ENCODE measurements at places on chromosomes 13 and 19.
A peak's percentile ranks its signal among the peaks of the same experiment; 100 is the strongest.

DNA sequence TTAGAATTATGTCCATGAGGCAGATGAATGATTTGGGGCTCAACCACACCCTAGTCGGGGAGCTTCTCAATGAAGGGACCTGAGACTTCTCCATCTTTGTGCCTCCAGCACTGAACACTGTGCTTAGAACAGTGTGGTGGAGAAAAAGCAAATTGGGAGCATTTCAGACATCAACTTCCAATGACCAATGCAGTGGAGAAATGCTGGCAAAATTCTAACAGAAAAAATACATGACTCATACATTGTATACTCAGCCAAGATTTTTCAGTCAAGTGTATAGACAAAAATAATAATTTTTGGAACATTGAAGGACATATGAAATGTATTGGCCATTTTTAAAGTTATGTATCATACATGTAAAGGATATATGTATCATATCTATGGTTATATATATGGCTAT is 134.7 kb downstream of the FGF14 start:
- DNase-seq, result no peak

DNA sequence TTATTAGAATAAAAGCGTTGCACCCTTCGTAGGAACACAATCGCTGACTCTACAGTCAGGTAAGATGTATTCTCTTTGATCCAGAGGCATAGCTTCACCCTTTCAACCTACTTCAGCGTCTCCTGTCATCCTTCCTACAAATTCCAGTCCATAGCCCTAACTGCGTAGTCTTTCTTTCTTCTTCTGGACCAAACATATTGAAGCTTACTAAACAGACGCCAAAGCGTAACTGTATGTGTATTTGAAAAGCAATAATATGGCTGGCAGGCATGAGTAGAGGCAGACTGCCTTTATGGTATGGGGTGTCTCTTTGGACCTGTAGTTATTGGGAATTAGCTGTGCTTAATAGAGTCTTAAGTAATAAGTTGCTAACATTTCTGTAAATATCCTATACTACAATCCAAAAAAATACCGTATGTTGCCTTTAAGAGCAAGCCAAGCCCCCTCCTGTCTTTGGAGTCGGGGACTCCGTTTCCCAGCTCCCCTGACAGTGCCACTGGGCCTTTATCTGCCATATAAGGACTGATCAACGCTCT is 392 bp upstream of the ZNF548 start:
- DNase-seq, result no peak

- no peak for DNase-seq
These were observed 140.1 kb downstream of the RGCC start for GRCh38 chr13:41597348-41598041.

DNA sequence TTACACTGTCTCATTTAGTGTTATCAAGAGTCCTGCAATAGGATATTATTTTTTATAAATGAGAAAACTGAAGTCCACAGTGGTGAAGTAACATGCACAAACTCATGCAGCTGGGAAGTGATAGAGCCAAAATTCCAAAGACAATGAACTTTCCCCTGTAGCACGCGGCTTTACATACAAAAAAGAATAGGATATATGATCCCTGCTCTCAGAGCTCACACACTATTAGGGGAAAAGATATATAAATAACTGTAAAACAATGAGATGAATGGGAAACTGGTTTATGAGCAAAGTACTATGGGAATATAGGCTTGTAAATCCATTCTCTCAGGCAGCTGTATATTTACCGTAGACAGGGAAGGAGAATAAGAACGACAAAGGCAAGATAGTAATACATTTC is 39.7 kb downstream of the THSD1 start:
- DNase-seq, result no peak

DNA sequence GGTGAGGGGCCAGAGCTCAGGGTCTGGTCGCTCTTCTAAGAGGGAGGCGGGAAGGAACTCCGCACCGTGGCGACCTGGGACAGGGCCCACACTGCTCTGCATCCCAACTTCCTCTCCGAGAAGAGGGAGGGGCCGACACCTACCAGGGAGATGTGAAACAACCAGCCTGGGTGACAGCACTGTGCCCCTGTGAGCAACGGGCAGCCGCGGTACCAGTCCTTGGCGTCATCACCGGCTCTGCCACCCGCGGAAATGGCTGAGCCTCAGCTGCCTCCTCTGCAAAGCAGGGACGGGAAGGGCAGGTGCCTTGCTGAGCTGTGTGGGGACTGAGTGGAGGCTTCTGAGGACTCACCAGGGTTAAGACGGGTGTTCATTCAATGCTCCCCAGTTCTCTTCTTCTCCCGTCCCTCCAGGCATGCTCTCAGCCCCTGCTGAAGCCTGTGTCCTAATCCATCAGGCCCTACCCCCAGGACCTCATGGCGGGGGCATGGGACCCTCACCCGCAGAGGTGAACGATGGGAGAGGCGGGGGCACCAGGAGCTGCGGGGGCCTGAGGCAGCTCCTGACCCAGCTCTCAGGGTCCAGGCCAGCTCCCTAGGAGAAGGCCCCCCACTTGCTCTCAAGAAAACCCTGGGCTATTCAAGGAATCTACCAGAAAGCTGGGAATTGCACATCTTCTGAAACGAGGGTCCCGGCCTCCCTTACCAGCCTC is 9.3 kb downstream of the ZNF787 start:
- no peak for DNase-seq

GRCh38 chr19:15374796-15375440 is 4.7 kb downstream of the AKAP8 start:
- DNase-seq, result no peak

GRCh38 chr19:12163826-12164225 is 930 bp downstream of the ZNF136 start:
- DNase-seq, result peak; percentile 26

DNA sequence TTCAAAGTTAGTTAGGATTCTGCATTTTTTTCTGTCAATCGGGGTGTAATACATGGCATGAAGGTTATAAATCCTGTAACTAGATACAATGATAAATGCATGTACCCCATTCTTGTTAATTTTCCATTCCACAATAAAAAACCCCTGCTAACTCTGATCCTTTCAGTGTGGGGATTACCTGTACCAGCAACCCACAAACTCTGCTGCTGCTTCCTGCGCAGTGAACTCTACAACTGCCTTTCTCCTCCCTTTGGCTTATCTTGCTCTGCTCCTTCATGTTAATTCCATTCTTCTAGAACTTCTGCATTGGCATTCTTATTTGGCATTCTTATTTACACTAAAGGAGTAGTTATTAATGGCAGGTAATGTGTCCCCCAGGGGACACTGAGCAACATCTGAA is 273.1 kb downstream of the KLF12 start:
- DNase-seq, result no peak

- DNase-seq, result no peak
These were observed 2213.9 kb upstream of the PCDH20 start for GRCh38 chr13:63629591-63629990.

DNA sequence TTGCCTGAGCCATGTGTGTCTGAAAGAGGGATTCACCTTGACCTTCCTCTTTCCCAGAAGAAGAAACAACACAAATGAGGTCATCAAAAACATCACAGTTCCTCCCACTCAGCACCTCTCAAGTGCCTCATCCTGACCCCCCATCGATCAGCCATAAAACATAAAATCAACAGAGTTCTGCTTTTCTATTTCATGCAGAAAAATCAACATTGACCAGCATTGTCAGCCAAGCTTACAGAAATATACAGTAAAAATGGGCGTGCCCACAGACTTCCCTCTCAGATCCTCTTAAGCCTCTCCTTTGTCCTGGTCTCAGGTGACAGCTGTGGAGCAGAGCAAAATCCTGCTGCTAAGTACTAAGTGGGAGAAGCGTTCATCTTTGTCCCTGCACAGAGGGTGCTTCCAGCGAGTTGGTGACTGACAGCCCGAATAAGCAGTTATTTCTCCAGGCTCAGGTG is 213.3 kb downstream of the OLFM4 start:
- DNase-seq, result no peak

DNA sequence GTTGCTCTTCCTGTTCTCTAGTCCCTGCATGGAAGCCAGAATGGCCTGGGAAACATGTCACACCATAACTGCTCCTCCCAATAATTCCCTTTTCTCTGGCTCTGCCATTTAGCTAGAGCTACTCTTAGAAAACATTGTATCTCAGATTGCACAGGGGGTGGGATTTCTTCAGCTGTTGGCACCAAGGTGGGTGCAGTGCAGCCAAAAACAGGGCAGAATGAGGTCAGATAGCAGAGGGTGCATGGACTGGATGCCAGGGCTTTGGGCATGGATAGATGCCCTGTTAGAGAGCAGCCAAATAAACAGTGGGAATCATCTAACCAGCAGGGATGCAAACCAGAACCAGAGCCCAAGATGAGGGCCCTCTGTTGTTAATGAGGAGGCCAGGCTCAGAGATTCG is 4.9 kb upstream of the AMER2 start:
- no peak for DNase-seq

- DNase-seq, result peak; percentile 35
These were observed 41.3 kb downstream of the FLT3 start for GRCh38 chr13:28058866-28059613.

GRCh38 chr19:11485245-11485837 is 4.5 kb upstream of the ELAVL3 start:
- no peak for DNase-seq

- no peak for DNase-seq
These were observed 79.3 kb upstream of the GPR183 start for GRCh38 chr13:99386495-99386894.

- no peak for DNase-seq
These were observed 4.4 kb downstream of the FTL start for GRCh38 chr19:48969276-48970138.

GRCh38 chr13:47747901-47748300 is 253.2 kb downstream of the SUCLA2 start:
- DNase-seq, result no peak
